ENCODE measurements at places on chromosomes 13 and 19.

GRCh38 chr13:99553033-99553432 is 51.8 kb downstream of the TM9SF2 start:
- no peak for DNase-seq

DNA sequence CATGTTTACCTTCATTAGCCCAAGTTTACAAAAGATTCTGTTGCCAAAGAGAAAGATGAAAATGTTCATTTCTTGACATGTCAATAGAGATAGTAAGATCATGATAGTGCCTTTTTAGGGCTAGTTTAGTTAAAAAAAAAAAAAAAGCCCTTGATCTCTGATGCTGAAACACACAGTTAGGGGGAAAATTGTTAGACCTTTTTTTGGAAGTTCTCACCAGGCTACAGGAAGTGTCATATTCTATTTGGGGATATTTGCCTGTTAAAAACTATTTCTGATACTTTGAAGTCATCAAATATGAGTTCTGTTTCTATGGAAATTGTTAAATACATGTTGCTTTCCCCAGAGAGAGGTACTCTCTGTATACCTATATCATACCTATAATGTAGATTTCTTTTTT is 21.6 kb downstream of the SLAIN1 start:
- no peak for DNase-seq

GRCh38 chr13:23570099-23570920 is at the start of gene TNFRSF19:
Gene TNFRSF19, plus strand, starts transcription at chr13:23570412. Its CDS starts 19,772 bp downstream, at chr13:23590184.
- DNase-seq: peak; percentile 45

DNA sequence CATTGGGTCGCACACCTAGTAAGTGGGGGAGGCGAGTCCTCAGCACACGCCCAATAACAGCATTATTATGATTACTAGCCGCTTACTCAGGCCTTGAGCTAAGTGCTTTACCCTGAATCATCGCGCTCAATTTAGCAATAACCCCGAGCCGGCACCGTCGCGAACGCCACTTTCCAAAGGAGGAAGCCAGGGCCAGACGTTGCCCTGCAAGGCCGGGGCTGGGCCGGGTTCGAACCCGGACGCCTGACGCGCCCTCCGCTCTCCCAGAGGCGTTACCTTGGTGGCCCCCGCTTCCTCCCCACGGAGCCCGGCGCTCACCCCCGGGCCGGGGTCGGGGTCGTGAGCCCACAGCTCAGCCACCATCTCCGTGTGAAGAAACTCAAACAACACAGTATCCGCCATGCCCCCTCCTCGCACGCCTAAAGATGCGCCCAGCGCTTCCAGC is at the start of gene TRAPPC6A:
Gene TRAPPC6A, minus strand, starts transcription at position 421 of the 445 bp plus-strand sequence. Its CDS starts 19 bp downstream, at position 402.
- no peak for DNase-seq

DNA sequence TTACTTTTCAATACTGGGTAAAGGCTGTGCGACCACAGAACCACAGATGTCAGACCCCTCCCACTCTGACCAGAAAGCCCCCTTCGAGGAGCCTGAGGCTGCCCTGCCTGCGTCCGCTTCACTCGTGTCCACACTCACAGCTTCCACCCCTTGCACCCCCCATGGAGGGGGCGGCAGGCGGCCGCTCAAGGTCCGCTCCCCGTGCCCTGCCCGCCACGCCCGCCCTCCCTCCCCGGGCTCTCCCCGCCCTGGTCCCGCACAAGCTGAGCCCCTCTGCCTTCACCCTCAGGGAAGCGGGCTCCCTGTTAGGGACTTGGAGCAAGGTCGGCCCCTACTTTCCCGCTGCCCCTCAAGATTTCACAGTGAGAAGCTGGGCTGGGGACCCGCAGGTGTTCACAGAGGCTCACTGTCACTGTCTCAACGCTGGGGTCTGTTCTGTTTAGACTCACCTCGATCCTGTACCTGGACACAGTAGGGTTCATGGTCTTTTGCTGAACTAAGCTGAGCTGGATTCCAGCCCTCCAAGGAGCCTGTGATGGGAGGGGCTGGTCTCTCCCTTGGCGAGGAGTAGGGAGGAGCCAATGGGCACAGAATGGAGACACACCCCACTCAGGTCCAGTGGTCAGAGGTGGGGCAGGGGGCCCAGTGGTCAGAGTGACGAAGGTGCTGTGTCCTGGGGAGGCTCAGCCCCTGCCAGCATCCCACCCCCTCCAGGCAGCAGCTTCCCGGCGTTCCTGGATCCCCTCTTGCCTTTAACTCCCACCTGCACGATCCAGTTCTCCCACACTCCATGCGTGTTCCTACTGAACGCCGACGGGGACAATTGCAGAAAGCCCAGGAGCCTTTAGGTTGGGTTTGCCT is 69.5 kb downstream of the SPACA7 start:
- DNase-seq: no peak

- DNase-seq: no peak
These were observed 2.1 kb upstream of the VWA8 start for GRCh38 chr13:41962994-41963393.

GRCh38 chr13:111329641-111330040 is 9.2 kb downstream of the TEX29 start:
- no peak for DNase-seq

- DNase-seq: no peak
These were observed 188.2 kb upstream of the TSC22D1 start for GRCh38 chr13:44764302-44764692.

DNA sequence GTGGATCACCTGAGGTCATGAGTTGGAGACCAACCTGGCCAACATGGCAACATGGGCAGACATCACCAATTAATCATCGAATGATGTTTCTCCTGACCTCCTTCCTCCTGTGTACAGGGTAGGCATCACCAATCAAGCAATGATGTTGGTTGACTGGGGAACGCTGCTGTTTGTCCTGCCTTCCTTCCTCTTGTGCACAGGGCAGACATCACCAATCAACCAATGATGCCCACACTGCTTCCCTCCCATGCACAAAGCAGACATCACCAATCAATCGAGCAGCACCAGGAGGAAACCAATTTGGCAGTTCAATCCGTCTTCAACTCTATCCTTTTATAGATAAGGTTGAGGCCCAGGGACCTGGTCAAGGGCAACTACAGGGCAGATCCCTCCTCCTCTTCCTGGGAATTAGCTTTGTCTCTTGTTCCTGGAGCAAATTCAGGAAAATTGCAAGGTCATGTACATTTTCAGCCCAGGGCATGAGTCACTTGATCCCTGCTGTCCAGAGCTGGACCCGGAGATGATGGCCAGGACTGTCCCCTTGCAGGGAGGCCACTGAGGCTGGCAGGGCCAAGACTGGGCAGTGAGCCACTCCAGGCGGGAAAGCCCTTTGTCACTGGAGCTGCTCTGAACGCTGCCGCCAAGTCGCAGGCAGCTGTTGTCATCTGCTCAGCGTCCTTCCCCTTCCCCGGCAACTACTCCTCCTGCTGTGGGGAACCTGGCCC is 5.3 kb upstream of the CSNK1G2 start:
- DNase-seq: no peak

- DNase-seq: no peak
These were observed 19.6 kb downstream of the OLFM2 start for GRCh38 chr19:9916719-9917118.

DNA sequence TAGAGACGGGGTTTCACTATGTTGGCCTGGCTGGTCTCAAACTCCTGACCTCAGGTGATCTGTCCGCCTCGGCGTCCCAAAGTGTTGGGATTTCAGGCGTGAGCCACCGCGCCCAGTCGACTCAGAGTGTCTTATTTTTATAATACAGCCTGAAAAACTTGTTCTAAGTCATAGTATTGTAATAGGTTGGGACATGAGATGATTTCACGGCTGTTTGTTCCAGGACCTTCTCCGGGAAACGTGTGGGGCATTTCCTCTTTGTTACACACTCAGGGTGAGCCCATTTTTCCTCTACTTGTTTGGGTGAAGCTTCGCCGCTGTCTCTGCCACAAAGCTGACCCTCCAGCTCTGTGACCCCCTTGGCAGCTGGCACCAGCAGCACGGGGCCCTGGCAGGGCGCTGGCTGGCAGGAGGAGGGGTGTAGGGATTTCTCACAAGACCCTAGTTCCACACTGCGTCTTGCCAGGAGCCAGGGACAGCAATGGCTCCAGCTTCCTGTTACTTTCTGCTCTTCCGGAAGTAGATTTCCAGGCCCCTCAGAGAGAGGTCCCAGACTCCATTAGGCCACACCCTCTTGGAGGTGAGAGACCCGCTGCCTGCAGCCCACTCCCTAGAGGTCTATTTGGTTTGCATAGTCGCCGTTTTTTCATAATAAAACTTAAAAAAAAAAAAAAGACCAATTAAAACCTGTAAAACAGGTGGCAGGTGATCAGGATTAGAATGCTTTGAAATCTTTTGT is 15.6 kb downstream of the FGF21 start:
- DNase-seq: no peak

- DNase-seq: no peak
These were observed 794.7 kb downstream of the EFNB2 start for GRCh38 chr13:105740739-105741138.

DNA sequence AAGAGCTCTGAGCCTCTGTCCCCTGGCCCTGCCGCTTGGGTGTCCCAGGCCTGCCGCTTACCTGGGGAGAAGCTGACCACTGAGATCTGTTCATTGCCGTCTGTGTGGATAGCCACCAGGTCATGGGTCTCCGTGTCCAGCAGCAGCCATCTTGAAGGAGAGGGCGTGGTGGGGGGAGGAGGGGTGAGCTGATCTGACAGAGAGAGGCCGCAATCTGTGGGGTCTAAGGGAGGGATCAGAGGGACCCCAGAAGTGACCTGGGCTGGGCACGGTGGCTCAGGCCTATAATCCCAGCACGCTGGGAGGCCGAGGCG is 14.6 kb upstream of the GPR4 start:
- no peak for DNase-seq

DNA sequence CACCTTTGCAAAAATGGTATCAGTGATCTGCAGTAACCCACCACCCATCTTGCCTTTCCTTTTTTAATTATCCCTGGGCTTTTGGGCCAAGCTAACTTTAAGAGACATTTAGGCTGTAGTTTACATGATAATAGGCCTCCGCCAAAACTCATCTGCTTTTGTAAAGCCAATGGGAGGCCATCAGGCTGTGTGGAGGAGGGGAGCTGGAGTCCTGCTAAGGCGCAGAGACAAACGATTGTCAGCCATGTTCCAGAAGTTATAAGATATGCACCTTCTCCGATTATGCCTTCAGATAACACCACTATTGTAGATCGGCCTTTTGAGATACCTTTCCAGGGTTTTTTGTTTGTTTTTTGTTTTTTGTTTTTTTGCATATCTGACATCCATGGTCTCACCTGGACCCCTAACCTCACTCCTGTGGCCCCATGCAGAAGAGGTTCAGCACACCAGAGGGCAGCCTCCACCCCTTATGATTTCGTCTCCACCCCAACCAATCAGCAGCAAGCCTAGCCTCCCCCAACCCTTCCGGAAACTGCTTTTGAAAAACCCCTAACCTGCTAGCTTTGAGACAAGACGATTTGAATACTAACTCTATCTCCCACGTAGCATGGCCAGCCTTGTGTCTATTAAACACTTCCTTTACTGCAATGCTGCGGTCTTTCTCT is 113.9 kb upstream of the UBL3 start:
- no peak for DNase-seq

- DNase-seq: no peak
These were observed 3.2 kb downstream of the PCSK4 start for GRCh38 chr19:1486720-1487575.

- DNase-seq: no peak
These were observed 196.8 kb downstream of the PDS5B start for GRCh38 chr13:32783067-32783466.

DNA sequence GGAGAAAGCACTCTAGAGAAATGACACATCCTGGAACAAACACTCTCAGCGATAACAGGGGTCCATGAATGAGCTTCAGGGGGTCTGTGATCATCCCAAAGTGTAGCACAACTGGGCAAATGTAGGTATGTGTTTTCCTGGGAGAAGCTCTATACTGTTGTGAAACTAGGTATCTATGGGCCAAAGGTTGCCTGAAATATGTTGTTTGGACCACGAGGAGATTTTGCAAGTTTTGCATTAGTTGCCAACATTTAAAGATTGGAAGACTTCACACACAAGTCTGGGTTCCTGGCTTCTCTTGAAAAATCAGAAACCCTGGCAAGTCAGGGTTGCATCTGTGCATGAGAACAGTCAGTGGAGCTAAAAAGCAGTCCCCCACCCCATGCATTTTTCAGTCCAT is 26.7 kb upstream of the POU2F2 start:
- no peak for DNase-seq

DNA sequence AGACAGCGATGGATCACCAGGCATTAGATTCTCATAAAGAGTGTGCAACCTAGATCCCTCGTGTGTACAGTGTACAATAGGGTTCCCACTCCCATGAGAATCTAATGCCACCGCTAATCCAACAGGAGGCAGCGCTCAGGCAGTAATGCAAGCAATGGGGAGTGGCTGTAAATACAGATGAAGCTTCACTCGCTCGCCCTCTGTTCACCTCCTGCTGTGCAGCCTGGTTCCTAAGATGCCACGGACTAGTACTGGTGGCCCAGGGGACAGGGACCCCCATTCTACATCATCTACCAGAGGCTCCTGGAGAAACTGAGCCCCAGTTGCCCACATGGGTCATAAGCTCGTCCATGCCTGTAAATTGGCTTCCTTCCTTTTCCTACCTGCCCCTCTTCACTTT is 8.0 kb downstream of the CLEC4M start:
- DNase-seq: no peak

GRCh38 chr19:48674921-48675824 is 2.4 kb upstream of the NTN5 start:
- peak; percentile 96 for DNase-seq

DNA sequence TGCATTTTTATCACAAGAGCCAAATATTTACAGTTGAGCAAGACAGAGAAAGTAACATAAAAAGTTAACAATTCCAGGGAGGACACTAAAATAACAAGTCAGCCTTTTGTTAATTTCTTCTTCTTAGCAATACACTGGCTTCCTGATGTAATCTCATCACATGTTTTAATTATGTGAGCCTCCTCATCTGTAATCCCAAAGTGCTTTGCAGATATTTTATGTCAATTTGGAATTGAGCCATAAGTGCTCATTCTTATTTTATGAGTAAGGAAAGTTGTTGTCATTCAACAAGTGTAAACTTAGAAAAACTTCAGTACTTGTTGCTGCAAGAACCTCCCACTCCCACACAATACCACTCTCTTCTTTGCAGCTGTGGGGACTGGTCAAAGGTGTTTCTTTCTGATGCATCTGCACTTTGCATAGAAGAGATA is 223.6 kb downstream of the GPC6 start:
- no peak for DNase-seq

- DNase-seq: no peak
These were observed 9.4 kb downstream of the ZNF546 start for GRCh38 chr19:40006273-40006691.

DNA sequence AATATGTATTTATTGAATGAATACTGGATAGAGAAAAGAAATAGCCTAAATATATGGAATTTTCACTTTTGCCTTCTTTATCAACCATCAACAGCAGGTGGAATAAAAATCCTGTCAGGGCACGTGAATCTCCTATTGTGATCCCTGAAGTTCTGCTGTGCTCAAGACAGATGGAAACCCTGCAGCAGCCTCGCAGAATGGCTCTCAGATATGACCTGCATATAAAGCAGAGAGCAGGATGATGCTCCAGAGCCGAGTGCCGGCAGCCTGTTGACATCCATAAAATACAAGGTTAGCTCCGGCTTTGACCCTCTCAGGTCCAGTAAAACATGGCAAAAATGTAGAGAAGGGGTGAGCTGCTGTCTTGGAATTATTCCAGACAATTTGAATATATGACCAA is 659.3 kb downstream of the DIAPH3 start:
- no peak for DNase-seq

- no peak for DNase-seq
These were observed 20.2 kb downstream of the NKPD1 start for GRCh38 chr19:45140533-45140932.

Measured in NCI-H1694 treated with DMSO at 0.1 percent for 48 hours (cell line).